ENCODE measurements at places on chromosomes 7 and 10.

DNA sequence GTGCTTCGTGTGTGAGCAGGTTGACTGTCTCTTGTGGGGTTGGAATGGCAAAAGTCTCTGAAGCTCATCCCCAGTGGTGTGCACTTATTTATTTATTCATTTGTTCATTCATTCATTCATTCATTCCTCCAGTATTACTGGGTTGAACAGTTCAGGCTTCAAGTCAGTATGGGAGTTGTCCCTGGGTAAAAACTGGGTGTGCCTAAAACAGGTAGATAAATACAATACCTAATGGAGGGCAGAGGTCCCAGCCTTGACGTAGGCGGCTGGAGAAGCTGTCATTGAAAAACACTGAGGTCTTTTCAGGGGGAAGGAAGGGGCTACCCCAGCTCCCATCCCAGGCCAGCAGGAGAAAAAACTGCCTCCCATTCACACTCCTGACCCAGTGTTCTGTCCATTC, 11.0 kb downstream of the CASP7 start:
- DNase-seq: no peak

DNA sequence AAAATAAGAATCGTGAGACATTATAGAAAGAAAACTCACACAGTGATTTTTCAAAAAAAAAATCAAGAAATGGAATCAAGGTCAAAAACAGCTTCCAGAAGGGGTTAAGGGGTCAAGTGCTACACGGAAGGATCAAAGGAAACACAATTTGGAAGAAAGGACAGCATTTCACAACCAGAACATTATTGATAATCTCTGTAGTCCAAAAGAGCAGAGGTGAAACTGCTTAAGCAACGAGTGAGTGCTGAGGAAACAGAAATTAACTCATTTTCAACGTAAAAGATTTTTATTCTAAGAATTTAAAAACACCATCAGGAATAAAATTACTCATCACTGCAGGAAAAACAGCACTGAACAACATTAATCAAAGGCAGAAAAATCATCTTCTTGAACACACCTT, 23.5 kb downstream of the MINDY3 start:
- DNase-seq: no peak

DNA sequence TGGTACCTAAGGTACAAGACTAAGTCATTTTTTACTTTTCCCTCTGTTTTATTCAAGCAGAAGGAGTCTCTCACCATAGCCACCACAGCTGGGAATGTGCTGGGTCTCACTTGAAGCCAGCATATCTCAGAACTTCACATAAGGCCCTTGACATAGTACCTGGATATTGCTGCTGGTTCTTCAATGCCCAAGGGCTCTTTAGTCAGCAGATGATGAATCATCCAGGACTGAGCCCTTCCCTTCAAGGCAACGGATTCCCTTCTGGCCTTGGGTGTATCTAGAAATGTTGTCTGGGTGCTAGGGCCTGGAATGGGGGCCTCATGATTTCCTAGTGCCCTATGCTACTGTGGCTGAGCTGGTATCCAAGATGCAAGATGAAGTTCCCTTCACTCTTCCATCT, 93.9 kb downstream of the ADCYAP1R1 start:
- no peak for DNase-seq

- DNase-seq: no peak
Measured at GRCh38 chr10:423178-423577, 266.3 kb downstream of the DIP2C start.

DNA sequence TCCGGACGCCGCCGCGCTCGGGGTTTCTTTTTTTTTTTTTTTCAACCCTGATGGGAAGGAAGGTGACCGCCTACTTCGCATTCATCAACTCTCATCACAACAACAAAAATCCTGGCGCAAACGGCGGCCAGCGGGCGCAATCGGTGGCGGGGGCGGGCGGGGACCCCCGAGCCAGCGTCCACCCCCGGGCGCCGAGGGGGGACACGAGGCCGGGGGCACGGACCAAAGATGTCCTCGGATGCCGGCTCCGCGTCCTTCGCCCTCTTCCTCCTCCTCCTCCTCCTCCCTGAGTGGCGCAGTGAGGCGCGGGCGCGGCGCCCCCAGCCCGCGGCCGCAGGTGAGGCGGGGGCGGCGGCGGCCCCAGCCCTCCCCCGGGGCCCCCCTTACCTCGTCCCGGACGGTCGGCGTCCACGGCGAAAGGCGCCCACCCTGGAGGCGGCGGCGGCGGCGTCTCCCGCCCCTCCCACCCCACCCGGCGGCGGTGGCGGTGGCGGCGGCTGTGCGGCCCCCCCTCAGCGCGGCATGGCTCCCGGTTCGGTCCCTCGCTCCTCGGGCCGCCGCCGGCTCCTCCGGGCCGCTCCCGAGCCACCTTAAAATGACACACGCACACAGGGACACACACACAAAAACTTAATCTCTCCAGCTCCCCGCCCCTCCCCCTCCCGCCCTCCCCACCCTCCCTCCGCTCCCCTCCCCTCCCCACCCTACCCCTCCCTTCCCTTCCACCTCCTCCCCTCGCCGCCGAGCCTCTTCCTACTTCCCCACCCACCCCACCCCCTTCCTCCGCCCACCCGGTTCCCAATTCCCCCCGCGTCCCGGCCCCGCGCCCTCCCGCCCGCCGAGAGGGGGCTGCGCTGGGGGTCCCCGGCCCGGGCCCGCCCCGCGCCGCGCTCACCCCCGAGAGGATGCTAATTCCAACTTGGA, at the start of gene CTBP2:
Gene CTBP2, minus strand, starts transcription at position 632 of the 924 bp plus-strand sequence.
- peak; percentile 55 for DNase-seq

DNA sequence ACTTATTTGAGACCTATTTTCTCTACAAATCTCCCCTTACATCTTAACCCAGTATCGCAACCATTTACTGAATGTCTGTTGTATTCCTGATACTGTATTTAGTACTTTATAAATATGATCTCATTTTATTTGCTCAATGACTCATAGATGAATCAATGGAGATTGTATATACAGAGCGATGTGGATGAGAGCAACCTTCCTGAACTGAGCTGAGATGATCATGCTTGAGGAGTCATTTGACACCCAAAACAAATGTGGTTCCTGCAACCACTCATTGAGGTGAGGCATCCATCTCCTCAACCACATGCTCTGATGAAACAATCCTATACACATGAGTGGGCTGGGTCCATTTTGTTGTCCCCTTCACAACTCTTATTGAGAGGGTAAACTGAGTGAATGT, 250.0 kb downstream of the CDC14C start:
- no peak for DNase-seq

DNA sequence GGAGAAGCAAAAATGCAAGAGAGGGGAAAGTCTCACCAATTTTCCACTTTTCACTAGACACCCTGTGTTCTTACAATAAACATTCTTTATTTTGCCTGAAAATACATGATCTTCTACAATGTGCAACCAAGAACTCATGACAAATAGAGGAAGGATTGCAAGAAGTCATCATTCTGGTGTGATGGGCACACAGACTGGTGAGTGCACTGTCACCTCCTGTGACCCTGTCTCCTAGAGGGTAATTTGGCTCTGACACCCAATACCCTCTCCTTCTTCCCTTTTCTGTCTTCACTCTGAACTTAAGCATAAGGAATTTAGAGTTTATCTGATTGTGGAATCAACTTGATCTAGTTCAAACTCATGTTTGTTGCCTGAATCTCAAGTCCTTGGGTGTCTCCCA, 153.7 kb downstream of the SH2D4B start:
- DNase-seq: no peak

DNA sequence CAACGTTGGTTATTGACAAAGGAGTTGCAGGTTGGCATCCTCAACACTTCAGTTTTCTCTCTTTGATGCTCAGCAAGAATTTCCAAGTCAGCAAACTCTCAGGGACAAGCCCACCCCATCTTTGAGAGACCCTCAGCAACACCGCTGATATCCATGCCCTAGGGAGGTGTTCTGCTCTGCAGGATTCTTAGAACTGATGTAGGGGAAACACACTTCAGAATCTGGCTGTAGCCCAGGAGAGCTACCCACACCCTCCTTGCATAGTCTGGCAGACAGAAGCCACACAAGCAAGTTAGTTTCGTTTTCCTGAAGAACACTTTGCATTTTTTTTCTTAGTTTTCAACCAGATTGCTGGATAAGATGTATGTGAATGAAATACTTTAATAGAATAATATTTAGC, 822 bp downstream of the SAMD9L start:
- DNase-seq: no peak

DNA sequence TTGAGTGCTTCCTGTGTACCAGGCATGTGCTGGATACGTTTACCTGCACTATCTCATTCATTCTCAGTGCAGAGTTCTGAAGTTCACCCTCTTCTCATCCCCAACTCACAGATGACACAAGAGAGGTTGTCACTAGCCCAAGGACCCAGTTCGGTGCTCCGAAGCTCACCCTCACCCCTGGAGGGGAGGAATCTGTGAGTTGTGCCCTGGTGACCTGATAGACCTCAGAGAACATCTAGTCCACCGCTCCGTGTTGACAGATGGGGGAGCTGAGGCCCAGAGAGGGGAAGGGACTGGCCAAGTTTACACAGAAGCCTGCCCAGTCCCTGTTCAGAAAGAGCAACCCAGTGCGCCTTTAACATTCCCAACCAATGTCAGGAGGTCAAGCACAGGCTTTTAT, 44.8 kb upstream of the EMX2 start:
- DNase-seq: no peak

- DNase-seq: no peak
Measured at GRCh38 chr7:128420773-128421172, 11.0 kb upstream of the IMPDH1 start.

DNA sequence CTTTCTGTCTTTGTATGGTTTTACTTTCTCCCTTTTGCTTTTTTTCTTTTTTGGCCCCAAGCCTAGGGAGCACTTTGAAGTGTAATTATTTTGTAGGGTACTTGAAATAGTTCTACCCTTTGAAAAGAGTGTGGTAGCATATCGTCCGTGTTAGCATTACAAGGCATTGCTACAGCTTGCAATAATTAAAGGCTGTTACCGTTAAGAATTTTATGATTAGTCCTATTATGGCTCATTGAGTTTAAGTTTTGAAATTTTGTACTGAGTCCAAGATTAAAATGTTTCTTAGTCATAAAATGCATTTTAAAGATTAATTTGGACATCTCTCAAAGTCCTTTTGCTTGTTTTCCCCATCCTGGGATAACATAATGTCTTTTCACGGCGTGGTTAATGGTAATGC, 490.0 kb upstream of the LRRN3 start:
- DNase-seq: no peak

GRCh38 chr10:122325235-122325634, 49.3 kb upstream of the PLEKHA1 start:
- no peak for DNase-seq

GRCh38 chr10:60513281-60513680, 123.6 kb upstream of the ANK3 start:
- DNase-seq: no peak

DNA sequence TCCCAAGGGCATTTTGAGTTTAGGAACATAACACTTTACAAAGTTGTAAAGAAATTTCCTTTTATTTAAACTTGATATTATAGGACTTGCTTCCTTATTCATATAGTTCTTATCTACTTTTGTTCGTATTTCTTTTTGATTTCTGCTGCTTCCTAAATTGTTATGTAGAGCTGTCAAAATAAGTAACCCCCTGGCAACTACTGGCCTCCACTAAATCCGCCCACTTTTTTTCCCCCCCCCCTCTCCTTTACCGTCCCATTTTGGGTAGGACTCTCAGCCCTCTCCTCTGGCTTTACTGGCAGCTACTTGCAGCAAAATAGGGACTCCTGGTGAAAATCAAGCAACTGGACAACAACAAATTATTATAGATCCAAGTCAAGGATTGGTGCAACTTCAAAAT, 1.1 kb downstream of the SP4 start:
- DNase-seq: no peak

- DNase-seq: no peak
Measured at GRCh38 chr10:86391236-86391840, 24.7 kb upstream of the GRID1 start.

GRCh38 chr7:29587195-29587808, 23.7 kb downstream of the PRR15 start:
- no peak for DNase-seq

- no peak for DNase-seq
Measured at GRCh38 chr10:74728225-74728624, 98.2 kb upstream of the KAT6B start.

- no peak for DNase-seq
Measured at GRCh38 chr10:4337563-4337962, 488.4 kb upstream of the AKR1E2 start.

GRCh38 chr10:69801434-69802315, at the start of gene COL13A1:
COL13A1 (plus strand) TSS chr10:69801906; CDS start chr10:69802424, 518 bp downstream.
- no peak for DNase-seq

DNA sequence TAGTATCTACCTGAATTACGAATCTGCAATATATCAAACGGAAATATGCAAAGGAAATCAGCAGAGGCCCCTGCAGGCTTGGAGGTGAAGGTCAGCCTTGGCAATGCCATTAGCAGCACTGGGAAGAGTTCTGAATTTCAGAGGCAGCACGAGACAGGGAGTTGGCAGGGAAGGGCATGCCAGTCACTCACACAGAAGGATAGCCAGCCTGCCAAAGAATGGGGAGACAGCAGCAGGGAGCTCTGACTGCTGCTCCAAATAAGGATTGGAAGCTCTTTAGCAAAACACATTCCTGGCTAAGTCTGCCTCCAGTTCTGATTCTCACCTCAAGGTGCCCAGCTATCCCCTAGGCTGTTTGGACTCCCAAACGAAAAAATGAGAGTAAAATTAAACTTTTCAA, 188.0 kb downstream of the PDE1C start:
- DNase-seq: peak; percentile 43

DNA sequence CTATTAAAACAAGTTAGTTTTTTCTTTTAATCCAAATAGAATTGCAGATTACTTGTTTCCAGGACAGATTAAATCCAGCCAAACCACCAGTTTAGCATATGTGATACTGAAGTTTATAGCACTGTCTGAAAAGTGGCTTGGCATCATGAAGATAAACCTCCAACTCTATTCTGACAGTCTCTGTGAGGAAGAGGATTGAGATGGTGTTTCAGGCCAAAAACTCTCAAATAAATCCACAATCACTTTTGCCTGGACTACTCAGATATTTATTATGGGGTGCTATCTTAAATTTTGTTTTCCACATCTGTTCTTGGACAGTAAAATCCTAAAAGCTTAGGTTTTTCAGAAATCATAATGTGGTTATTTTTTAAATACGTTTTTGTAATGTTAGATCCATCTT, 161.7 kb upstream of the SEMA3C start:
- no peak for DNase-seq

GRCh38 chr10:12482587-12482986, 133.2 kb downstream of the CAMK1D start:
- DNase-seq: no peak

DNA sequence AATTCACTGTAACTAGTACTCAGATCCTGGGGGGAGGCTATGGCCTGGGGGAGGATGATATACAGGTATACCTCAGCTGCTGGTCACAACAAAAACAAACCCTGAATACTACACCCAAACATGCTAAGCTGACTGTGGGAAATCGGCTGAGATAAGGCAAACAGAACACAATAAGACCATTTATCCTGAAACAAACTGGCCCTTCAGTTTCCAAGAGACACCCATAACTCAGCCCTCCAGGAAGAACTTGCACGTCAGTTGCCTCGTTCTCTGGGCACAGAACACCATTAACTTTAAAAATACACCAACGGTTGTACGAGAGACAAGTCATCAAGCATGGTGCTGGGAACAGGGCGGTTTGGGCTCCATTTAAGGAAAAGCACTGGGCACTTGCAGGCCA, 24.1 kb upstream of the KCNMA1 start:
- DNase-seq: no peak

- no peak for DNase-seq
Measured at GRCh38 chr7:55160539-55160938, 141.7 kb downstream of the EGFR start.
